Dermis microvascular lymphatic vessel endothelial cell (primary cell): ENCODE measurements at places on chromosomes 1 and 21. TPM values are rescaled to one million over a fixed set of nuclear protein-coding genes. Genes with fewer than 3 reads are reported as not detected.

- no peak for DNase-seq
These were observed 11.7 kb downstream of the CTSK start for GRCh38 chr1:150796374-150796773.

GRCh38 chr1:236880209-236880608 lies 85.1 kb downstream of the MTR start:
- no peak for DNase-seq

DNA sequence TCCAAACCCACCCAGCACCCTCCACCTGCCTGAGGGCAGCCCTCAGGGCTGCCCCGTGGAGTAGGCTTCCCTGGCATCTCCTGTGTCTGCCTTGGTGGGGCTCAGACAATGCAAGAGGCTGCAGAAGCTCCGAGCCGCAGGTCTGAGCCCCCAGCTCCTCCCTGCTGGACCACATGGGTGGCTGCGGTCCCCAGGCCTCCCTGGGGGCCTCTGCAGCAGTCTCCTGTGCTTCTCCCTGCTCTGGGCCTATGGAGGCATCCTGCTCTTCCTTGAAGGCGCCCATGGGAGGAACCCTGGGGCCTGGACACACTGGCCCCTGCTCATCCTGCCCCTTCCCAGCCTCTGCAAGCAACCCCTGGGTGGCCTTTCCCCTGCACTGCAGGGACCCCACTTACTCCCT lies 86.1 kb upstream of the ACTRT2 start:
- no peak for DNase-seq

GRCh38 chr1:248243204-248243603 lies 12.0 kb downstream of the OR2M4 start:
- peak; percentile 3 for DNase-seq

GRCh38 chr1:33000427-33001026 lies 35.9 kb upstream of the RNF19B start:
- DNase-seq, result peak; percentile 30

- DNase-seq, result no peak
These were observed 4.3 kb downstream of the CR1L start for GRCh38 chr1:207649210-207649753.

DNA sequence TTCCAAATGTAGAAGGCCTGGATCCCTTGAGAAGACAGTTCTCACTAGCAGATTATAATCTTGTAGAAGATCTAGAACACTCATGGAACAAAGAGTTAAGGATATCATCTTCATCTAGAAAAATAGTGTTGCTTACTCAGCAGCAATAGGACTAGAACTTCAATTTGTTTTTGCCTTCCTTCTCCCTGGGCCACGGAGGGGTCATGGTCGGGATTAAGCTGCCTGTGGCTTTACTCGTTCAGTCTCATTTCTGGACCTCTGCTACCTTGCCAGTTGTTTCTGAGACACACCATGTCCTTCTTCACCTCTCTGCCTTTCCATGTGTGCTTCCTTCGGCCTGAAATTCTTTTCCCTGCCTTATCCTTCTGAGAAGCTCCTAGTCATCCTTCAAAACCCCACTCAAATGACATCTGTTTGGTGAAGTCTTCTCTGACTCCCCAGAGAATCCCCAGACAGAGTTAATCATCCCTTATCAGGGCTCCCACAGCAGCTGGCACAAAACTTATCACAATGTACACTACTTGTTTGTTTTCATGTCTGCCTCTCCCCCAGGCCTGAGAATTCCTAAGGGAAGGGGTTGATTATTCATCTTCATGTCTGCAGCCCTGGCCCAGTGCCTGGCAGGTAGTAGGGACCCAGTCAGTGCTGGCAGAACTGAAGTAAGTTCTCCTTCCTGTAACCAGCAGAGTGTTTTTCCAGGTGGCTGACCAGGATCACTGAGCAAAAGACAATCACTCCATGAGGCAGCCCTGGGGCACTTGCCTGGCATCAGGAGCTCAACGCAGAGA lies 15.5 kb upstream of the SNX27 start:
- DNase-seq, result peak; percentile 71

GRCh38 chr1:145978471-145978853 lies 14.0 kb downstream of the POLR3GL start:
- DNase-seq, result no peak

- DNase-seq, result no peak
These were observed 10.1 kb downstream of the ENTREP3 start for GRCh38 chr1:155245163-155245524.

- no peak for DNase-seq
These were observed 207.1 kb downstream of the SLC35F3 start for GRCh38 chr1:234111458-234112142.

- no peak for DNase-seq
These were observed 214.6 kb downstream of the TRABD2B start for GRCh38 chr1:47782414-47783166.

DNA sequence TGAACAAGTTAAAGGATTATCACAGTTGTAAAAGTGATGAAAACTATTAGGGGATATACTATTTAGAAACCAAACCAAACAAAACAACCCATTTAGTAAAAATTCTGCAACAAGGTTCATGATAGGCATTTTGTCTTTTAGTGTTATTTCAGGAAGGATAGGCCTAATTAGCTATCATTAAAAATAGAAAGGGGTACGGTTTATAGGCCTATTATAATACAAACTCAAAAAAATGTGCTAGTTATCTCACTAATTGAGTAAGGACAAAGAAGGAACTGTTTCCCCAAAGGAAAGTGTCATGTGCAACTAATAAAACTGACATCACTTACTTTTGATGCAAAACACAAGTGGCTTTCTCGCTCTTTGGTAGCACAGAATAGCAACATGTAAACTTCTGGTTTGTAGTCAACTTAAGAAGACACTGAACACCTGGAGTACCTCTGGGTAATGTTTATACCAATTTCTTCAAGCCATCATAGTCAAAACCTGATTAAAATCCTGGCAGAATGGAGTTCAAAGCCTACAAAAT lies 28.5 kb downstream of the SLC16A1 start:
- DNase-seq, result no peak

The PKLR gene
- total RNA-seq, result under 0.01 TPM in 1 of 2 replicates, not detected in the other

The FAM163A gene
- 0.13 and 0.51 TPM in 2 replicates for total RNA-seq

The HSPA6 gene
- total RNA-seq, result 0.13 and 1.5 TPM in 2 replicates

The PDZK1 gene
- total RNA-seq, result 0.13 TPM in 1 of 2 replicates, not detected in the other

The CD84 gene
- total RNA-seq, result not detected in 2 replicates
